ENCODE measurements at places on chromosomes 7 and 10. TPM values are rescaled to one million over a fixed set of nuclear protein-coding genes. Genes with fewer than 3 reads are reported as not detected.

BCL7B gene
- total RNA-seq, result 7.2 TPM

CREB3L2 gene
- 42.3 TPM for total RNA-seq

SFTPA1 gene
- not detected for total RNA-seq

ELAPOR2 gene
- 1.3 TPM for total RNA-seq

SCIN gene
- total RNA-seq, result not detected

LRRD1 gene
- under 0.01 TPM for total RNA-seq

PNLIPRP1 gene
- not detected for total RNA-seq

EVX1 gene
- total RNA-seq, result not detected

TMEM229A gene
- not detected for total RNA-seq

PON3 gene
- not detected for total RNA-seq

ABI1 gene
- 71.3 TPM for total RNA-seq

CPED1 gene
- total RNA-seq, result 96.8 TPM

GIMAP1 gene
- not detected for total RNA-seq

MBL2 gene
- total RNA-seq, result not detected

PHYHIPL gene
- not detected for total RNA-seq

GRM3 gene
- total RNA-seq, result not detected

TMEM176A gene
- not detected for total RNA-seq

GPR15LG gene
- total RNA-seq, result not detected

All from IMR-90 (cell line).